Activated CD8-positive, alpha-beta T cell treated with anti-CD3 and anti-CD28 coated beads for 36 hours (primary cell): ENCODE measurements at places on chromosomes 5 and 9.

- no peak for DNase-seq
These were observed 23.1 kb upstream of the MED10 start for GRCh38 chr5:6401410-6401809.

- DNase-seq: no peak
These were observed 2.4 kb upstream of the TXN start for GRCh38 chr9:110258690-110259091.

DNA sequence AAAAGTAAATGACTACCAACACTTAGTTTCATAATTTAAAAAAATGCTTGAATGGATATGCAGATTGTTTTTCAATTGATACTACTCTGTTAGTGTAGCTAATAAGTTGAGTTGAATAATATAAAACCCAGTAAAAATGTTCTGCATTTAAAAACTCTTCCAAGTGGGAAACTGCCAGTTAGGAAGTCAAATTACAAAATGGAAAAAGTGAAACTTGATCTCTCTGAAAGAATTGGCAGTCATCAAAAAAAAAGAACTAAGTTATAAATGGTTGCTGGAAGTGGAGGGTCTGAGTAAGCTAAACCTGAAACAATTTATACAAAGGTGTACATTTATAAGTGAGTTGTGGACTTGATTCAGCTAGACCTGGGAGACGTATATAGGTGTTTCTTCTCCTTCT is 52.4 kb downstream of the VCAN start:
- no peak for DNase-seq

DNA sequence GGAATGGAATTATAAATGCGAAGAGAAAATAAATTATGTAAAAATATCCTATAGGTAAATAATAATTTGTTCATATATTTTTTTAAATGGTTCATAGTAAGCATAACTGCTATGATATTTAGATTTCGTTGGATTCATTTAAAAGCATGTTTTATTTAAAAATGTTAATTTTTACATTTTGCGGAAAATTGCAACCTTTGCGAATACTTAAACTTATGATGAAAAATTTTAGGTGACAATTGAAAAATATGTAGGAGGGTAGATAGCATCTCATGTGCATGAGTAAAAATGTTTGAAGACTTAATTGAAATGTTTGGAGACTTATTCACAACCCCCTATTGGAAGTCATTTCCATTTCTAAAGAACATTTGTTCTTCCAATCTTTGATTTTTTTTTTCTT is 4.1 kb upstream of the FEM1C start:
- DNase-seq: no peak

- peak; percentile 42 for DNase-seq
These were observed 23.7 kb downstream of the TRAF1 start for GRCh38 chr9:120902569-120903535.
